ENCODE measurements at places on chromosomes 1 and 21.

GRCh38 chr21:36325373-36326010 lies 5.5 kb downstream of the MORC3 start:
- peak; percentile 55 for DNase-seq

DNA sequence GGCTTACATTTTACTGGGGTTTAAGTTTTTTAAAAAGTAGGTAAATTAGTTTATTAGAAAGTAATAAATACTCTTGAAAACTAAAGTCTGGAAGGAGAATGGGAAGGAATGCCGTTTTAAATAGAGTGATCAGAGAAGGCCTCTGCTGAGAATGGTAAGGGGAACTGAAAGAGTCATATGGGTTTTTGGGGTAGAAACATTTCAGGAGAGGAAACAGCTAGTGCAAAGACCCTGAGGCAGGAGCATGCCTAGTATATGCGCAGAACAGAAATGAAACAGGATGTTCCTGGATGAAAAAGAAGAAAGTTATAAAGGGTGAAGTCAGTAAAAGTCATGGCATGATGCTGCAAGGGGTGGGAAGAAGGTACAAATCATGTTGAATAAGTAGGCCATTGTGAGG lies 38.9 kb downstream of the ZC3H11B start:
- DNase-seq, result no peak

DNA sequence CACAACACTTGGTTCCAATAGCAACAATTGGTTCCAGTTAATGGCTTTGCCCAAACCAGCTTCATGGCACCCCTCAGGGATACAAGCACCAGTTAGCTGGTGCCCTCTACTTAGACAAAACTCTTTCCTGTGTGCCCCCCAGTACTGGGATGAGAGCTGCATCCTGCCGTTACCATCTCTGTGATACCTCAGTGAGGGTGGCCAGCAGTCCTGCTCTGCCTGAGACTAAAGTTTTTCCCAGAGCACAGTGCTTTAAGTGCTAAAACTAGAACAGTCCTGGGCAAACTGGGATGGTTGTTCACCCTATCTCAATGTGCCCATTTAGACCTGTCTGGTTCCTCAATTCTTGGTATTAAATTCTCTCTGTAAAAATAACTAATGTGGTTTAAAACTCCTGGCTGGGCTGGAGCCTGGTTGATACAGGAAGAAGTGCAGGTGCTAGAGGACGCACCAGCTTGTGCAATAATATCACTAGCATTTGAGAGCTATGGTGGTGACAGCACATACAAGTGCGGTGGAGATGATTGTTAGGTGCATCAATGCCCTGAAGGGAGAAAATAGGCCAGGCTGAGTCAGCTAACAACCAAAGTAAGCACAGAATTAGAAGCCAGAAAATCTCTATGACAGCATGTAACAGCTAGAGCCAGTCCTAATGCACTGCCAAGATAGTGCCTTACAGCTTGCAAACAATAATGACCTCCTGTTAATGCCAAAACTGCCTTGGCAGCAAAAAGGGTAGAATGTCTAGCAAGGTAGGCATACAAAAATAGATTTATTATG lies 179.8 kb upstream of the GALNT2 start:
- DNase-seq, result no peak

DNA sequence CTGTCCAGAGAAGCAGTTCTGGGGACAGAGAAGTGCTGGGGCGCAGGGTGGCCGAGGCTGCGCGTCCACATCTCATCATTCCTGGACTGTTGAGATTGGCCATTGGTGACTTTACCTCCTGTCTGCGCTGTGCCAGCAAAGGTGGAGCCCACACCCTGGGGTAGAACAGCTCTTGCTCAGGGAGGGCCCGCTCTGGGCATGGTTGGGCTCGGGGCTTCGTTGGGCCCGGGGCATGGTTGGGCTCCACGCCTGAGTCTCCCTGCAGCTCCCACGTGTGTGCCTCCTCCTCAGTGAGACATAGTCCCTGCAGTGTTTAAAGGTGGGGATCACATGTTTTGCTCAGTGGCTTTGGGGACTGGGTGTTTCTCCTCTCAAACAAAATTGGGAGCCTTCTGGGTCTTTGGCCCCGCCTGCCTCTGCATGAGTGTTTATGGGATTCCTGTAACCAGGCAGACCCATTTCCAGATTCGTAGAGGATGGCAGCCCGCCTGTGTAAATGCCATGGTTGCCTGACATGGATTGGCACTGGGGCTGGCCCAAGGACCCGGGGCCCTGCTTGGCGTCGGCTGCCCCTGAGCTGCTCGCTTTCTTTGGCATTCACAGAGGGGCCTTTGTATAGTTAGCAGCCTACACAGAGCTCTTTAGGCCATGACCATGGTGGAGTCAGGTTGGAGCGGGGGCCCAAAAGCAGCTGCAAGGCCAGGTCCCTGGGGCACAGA lies 104.6 kb downstream of the TLR5 start:
- DNase-seq, result no peak

DNA sequence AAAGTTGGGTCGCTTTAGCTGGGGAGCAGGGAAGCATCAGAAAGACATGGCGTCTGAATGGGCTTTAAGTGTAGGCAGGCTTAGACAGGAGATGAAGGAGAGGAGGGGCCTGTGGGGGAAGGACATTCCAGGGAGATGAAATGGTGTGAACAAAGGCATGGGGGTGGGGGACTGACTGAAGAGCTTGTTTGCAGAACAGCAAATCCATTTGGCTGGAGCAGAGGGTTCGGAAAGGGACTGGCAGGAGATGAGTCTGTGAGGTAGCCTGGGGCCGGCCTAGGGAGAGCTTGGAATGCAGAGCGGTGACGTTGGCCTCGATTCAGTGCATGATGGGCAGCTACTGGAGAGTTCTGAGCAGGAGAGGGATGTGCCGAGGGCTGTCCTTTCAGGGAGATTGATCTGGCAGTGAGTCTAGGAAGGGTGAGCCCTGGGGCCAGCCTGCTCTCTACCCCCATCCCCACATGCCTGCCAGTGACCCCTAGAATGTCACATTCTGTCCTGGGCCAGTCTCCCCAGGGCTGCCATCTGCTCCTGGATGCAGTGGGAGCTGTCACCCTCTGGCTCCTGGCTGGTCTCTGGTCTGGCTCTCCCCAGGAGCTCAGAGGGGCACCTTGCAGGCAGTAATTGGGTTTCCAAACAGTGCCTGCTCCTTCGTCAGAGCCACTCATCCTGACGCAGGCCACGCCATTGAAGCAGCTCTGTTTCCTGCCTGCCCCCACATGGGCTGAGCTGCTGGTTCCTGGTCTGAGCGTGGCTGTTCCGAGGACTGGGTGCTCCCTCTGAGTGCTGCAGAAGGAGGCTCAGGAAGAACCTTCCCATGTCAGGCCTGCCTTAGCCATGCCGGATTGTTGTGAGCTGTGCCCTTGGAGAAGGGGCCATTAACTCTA lies 22.3 kb upstream of the TMEM222 start:
- DNase-seq, result peak; percentile 51

- DNase-seq, result no peak
These were observed 42.6 kb downstream of the FCRL5 start for GRCh38 chr1:157509546-157510232.

- DNase-seq, result no peak
These were observed 39.2 kb upstream of the LRRC8D start for GRCh38 chr1:89781494-89782126.

DNA sequence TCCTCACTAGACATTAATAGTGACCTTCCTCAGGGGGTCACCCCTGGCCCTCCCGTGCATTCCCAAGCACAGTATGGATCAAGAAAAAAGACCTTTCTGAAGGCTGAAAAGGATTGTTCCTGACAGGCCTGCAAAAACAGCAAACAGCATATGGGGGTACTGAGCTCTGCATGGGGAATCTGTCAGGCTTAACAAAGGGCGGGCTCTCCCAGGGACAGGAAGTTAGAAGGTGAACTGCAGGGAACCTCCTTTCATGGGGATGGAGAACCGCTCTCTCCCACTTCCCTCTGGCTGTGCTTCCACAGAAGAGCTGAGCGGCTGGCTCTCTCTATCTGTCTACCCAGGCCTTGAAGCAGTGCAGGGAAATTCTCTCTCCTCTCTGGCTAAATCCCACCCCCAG lies 91.7 kb downstream of the DTL start:
- no peak for DNase-seq

DNA sequence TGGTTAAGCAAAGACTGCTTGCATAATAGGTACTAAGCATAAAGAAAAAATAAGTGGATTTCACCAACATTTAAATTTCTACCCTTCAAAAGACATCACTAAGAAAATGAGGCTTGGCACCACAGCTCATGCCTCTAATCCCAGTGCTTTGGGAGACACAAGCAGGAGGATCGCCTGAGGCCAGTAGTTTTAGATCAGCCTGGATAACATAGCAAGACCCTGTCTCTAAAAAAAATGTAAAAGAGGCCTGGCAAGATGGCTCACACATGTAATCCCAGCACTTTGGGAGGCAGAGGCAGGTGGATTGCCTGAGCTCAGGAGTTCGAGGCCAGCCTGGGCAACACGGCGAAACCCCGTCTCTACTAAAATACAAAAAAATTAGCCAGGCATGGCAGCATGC lies 73.0 kb downstream of the PIGK start:
- no peak for DNase-seq

DNA sequence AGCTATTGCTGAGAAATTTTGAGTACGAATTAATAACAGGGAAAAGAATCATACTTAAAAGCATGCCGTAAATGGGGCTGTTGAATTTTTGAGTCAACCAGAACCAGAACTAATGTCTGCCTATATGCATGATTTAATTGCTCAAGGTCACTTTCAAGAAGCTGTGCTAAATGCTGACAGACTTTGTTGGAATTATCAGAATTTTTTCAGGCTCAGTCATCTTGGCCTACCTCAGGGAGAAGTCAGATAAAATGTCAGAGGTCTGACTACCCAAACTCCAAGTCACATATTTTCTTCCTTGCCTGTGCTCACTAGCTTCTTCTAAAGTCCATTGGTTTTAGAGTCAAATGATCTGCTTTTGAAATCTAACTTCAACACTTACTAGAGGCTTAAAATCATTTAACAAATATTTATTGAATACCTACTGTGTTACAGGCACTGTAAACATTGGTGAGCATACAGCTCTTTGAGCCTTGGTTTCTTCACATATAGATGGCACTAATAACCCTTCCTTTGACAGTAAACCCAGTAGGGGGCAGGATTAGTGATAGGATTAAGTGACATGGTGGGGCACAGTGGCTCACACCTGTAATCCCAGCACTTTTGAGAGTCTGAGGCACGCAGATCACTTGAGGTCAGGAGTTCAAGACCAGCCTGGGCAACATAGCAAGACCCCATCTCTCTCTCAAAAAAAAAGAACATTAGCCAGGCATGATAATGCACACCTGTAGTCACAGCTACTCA lies 121.2 kb upstream of the SLC44A3 start:
- no peak for DNase-seq

- no peak for DNase-seq
These were observed 78.7 kb upstream of the TINAGL1 start for GRCh38 chr1:31497601-31498000.

DNA sequence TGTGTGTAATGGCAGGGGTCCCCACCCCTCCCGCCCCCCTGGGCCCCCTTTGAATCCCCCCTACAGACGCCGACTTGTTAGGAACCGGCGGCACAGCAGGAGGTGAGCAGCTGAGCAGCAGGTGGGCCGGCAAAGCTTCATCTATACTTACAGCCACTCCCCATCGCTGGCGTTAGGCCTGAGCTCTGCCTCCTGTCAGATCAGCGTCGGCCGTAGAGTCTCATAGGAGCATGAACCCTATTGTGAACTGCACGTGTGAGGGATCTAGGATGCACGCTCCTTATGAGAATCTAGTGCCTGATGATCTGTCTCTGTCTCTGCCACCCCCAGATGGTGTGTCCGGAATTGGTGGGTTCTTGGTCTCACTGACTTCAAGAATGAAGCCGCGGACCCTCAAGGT lies 14.9 kb upstream of the VPS26C start:
- DNase-seq, result no peak

GRCh38 chr1:203477748-203478147 lies 2.1 kb downstream of the PRELP start:
- no peak for DNase-seq

DNA sequence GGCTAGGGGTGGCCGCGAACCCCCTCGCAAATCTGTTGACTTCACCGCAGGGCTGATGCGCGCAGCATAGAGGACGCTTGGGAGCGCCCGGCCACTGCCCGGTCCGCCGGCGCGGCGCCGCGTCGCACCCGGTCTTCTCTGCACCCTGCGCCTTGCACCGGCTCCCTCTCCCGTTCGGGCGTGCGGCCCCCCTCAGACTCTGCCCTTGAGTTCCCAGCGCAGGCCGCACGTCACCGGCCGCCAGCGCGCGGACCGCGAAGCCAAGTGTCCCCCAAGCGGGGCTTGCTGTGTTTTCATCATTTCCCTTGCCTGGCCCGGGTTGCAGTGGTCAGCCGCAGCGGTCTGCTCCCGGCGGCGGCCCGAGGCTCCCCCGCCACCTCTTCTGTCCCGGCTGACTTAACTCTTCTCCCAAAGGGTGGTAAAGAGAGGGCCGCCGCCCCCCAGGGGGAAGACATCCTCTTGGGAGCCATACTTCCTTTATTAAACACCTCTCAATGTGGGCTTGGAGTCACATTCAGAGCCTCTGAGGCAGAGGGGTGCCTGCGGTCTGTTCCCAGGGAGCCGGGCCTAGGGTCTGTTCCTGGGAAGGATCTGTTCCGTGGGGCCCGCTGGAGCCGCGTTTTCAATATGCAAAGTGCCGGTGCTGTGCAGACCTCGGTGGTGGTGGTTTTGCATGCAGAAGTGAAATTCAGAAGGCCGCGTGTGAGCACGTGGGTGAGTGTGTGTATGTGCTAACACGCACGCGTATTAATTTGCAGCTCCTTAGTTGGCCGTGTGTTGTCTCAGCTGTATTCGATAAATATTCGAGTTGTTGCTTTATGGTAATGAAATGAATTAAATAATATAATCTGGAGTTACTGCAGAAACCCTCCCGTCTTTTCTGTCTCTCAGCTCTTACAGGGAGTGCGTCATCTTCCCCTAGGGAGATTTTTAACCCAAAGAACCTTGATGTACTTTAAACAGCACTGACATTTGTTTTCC lies 17.6 kb downstream of the PBX1 start:
- DNase-seq, result no peak

- DNase-seq, result no peak
These were observed 355.7 kb downstream of the LTN1 start for GRCh38 chr21:28636752-28637691.

GRCh38 chr1:212454741-212455140 lies 22.0 kb downstream of the NENF start:
- DNase-seq, result no peak

GRCh38 chr1:201941420-201942128 lies 4.8 kb downstream of the LMOD1 start:
- no peak for DNase-seq

DNA sequence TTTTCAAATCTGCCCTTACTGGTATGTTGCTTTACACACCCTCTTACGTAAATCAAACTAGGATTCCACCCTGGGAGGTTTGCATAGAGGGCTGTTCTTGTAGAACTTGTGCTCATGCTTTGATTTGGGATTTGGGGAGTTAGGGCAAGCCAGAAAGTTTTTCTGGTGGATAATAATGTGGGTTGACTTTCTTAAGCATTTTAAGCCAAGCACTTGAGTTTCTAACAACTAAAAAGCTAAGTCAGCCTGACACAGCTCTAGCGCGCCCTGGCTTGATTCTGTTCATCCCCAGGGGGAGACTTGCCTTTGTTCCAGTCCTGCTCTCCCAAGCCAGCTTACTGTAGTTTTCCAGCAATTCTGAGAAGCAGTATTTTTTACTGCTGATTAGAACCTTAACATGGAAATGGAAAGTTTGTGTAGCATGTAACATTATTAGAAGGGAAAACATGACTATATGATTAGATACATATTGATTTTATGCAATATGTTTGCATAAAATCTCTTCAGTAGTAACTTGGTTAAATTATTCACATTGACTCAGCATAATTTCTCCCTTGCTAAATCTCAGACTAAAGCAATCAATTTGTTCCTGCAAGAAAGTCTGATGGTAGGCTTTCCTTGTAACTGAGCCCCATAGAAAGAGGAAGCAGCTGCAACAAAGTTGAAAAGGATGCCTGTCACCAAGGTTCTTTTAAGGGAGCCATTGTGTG lies 11.0 kb upstream of the PGD start:
- DNase-seq, result peak; percentile 86

GRCh38 chr1:204565617-204566582 lies 49.7 kb downstream of the MDM4 start:
- peak; percentile 54 for DNase-seq

Measured in inflammatory macrophage treated with lipopolysaccharide for 4 hours (primary cell).